ENCODE measurements at places on chromosomes 6 and 20.
A peak's percentile ranks its signal among the peaks of the same experiment; 100 is the strongest.

GRCh38 chr20:4490606-4491280, 231.0 kb upstream of the PRND start:
- DNase-seq, result no peak

- DNase-seq, result no peak
Measured at GRCh38 chr6:34858681-34859080, 29.2 kb downstream of the TAF11 start.

- peak; percentile 28 for DNase-seq
Measured at GRCh38 chr6:33696548-33697518, 14.7 kb downstream of the UQCC2 start.

DNA sequence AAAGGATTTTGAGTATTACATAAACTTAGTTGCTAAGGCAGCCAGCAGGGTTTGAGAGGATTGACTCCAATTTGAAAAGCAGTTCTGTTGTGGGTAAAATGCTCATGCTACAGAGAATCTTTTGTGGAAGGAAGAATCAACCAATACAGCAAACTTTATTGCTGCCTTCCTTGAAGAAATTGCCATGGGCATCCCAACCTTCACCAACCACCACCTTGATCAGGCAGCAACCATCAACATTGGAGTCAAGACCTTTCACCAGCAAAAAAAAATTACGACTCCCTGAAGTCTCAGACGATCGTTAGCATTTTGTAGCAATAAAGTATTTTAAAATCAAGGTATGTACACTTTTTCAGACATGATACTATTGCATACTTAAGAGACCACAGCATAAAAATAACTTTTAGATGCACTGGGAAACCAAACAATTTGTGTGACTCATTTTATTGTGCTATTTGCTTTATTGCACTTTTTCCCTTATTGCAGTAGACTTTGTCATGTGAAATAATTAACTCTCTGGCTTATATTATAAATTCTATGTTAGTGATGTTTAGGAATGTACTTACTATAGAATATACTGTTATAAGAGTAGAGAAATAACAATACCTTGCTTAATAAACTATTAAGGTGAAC, 390.8 kb downstream of the CDKAL1 start:
- DNase-seq, result no peak

- DNase-seq, result no peak
Measured at GRCh38 chr20:32370897-32371296, 12.8 kb downstream of the ASXL1 start.

GRCh38 chr20:48621376-48622078, 206.3 kb downstream of the PREX1 start:
- DNase-seq, result no peak

GRCh38 chr6:38493931-38494547, 145.7 kb downstream of the BTBD9 start:
- peak; percentile 81 for DNase-seq

DNA sequence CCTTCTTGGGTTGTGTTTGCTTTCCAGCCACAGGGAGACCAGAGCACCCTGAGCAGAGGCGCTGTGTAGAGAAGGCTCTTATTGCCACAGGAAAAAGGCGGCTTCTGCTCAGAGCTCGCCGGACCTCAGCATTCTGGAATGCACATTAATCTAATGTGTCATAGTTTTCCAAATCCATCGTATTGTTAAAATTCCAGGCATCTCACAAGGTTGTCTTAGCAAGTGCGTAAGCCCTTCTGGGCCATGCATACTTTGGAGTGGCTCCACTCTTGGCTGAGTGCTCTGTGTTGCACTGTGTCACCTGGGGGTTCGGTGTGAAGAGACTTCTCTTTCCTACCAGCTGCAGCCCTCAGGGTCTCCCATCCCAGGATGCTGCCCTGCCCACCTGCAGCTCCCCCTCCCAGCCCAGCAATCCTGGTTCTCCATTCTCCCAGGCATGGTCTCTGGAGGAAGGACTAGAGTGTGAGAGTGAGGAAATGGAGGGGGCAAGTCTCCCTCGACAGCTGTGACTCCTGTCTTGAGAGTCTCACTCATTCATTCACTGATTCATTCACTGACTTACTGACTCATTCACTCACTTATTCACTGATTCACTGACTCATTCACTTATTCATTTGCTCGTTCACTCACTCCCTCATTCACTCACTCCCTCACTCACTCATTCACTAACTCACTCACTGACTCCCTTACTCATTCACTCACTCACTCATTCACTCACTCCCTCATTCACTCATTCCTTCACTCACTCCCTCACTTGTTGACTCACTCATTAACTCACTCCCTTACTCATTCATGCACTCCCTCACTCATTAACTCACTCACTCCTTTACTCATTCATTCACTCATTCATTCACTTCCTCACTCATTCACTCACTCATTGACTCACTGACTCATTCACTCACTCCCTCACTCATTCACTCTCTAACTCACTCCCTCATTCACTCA, 83.7 kb upstream of the MPC1 start:
- DNase-seq, result no peak

DNA sequence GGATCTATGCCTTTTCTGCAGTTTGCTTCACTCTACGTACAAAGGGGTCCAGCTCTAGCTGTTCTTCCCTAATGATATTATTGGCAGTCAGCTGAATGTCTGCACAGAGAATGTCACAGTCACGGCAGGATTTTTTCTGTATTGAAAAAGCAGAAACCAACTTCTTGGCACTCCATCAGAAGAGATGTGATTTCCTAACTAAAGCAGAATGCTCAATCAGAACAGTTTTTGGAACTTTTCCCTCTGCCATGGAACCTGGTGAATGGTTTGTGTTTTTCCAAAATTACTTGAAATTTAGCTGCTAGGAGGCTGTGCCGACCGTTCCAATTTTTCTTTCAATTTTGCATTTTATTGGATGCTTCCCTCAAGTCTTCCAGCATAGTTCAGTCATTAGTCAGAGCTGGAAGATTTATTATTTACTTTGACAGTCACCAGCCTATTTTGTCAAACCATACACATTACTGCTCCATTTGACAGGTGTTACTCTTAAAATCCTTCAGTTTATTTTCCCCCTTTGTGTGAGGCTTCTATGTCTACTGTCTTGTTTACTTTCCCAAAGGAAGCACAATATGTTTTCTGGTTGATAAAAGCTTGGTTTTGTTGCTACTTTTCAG, 259.6 kb upstream of the EPHA7 start:
- no peak for DNase-seq

DNA sequence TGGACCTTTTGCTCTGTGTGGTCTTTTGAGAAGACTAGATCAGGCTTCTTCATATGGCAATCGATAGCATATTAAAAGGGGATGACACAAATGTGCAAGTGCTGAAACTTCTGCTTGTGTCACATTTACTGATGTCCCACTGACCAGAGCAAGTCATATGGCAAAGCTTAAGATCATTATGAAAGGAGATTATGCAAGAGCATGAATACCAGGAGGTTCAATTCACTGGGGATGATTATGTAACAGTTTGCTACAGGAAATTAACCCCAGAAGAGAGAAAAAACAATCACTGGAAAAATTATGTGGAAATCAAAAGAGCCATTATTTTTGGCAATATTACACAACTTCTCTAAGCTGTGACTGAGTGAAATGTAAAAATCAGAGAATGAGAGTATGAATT, 13.7 kb upstream of the PRDM13 start:
- DNase-seq, result no peak

GRCh38 chr6:89662659-89663223, 24.2 kb upstream of the LYRM2 start:
- no peak for DNase-seq

GRCh38 chr6:158653577-158654354, 3.9 kb downstream of the SYTL3 start:
- DNase-seq, result peak; percentile 84

DNA sequence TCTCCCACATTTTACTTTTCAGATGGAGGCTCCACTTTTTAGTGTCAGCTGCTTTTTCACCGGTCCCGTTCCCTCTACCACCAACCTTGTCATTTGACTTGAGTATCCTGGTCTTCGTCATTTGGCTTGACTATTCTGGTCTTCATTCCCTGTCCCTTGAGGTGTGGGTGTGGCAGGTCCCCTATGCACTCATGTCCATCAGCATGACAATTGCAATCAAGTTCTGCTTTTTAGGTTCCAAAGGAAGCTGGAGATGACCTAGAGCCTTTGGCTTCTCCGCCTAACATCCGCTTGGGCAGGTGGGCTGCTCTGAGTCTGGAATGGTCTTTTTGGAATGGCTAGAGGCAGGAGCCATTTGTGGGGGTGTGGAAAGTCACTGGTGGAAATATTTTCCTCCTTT, 99.8 kb upstream of the MLN start:
- DNase-seq, result no peak

GRCh38 chr6:47836639-47837038, 54.8 kb downstream of the OPN5 start:
- DNase-seq, result no peak

- no peak for DNase-seq
Measured at GRCh38 chr20:37319151-37319671, 26.7 kb upstream of the SRC start.

DNA sequence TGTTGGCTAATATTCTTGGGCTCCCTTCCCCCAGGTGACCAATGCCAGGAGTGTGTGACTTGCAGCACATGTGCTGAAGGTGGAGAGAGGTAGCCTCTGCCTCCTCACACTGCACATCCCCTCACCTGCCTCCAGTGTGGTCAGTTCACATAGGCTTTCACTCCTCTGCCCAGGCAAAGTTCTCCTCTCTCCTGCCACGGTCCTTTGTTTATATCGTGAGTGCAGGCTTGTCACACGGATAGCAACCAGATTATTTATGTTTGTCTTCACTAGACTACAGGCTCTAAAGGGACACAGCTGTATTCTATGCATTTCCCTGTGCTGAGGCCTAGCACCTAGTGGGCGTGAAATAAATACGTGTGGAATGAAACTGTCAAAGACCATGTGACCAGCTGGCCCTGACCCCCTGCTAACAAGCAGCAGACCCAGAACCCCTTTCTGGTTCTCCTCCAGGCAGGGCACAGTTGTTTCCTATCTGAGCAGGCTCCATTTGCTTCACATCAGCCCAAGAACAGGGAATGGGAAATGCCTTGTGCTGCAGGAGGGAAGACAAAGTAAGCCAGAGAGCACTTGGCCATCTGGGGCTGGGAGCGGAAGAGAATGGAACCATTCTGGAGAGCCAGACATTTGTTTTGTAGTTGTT, 42.3 kb downstream of the UNC5CL start:
- no peak for DNase-seq

GRCh38 chr6:24149296-24149695, 23.3 kb downstream of the NRSN1 start:
- no peak for DNase-seq

DNA sequence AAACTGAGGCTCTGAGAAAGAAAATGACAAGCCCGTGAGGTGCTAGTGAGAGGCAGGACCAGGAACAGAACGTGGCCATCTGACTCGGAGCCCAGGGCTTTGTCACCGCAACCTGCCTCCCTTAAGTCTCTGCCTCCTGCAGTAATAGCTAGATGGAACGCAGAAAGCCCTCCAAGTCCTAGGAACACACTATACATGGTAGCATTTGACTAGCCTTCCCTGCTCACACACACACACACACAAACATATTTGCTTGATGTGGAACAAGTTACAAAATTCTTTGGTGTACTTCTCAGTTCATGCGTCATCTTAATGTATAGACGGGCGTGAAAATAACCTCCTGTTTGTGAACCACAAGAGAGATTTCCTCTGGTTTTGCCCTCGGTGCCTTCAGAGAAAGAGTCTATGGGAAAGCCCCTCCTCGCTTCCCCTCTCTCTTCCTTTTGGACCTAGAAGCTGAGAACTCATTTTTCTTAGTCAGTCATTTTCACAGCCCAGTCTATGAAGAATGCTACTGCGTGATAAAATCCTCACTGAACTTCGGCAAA, 38.8 kb downstream of the C6orf52 start:
- DNase-seq, result no peak

DNA sequence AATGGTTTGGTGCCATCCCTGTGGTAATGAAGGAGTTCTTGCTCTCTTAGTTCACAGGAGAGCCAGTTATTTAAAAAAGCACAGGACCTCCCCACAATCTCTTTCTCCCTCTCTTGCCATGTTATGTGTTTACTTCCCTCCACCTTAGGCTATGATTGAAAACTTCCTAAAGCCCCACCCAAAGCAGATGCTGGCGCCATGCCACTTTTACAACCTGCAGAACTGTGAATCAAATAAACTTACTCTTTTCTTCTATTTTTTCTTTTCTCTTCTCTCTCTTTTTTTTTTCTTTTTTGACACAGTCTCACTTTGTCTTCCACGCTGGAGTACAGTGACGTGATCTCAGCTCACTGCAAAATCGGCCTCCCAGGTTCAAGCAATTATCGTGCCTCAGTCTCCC, 508.4 kb upstream of the EPHA7 start:
- no peak for DNase-seq

DNA sequence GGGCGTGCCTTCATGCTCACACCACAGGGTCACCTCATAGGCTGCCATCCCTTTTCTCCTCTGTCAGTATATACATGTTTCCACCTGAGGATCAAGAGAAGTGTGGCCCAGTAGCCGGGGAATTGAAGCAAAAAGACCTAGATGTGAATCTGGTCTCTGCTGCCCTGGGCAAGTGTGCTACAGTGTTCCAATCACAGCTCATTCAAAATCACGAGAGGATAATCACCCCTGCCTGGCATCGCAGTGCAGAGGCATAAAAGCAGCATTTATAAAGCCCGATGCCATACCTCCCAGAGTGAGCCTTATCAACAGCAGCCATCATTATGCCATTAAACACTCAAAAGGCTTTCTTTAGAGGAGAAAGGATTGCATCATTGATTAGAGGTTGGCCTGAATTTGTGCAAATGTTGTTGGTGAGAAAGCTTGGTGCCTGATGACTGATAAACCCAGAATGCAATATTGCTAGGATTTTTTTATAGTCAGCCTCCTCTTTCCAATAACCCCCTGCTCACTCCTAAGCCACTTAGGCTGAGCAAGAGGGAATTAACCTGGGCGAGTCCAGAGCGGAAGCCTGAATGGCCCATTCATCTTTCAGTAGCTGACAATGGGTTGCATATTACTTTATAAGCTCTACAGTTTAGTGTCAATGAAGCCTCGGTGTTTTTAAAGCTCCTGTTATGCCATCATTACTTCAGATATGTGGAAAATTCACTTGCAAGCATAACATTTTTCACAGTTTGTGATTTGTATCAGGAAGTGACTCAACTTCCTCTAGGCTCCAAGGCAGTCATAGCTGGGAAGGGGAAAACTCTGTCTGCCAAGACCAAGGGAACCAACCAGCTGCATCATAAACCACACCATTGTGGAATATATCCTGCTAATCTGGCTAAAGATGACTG, 92.5 kb upstream of the NXT1 start:
- no peak for DNase-seq

- DNase-seq, result peak; percentile 6
Measured at GRCh38 chr6:89239338-89239737, 22.2 kb upstream of the GABRR1 start.

DNA sequence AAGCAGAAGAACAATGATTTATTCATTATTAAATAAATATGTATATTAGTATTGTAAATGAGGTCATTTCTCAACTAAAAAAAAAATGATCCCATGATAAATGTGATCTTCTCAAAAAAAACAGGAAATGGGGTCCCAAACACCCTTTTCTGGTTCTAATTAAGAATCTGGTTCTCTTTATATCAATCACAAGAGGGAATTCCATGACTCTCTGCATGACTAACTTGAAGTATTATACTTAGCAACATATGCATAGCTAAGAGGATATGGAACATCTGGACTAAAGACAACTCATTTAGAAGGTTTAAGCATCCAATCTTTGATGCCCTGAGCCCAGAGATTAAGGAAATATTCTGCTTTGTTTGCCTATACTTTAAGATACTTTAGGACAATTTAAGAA, 89.7 kb upstream of the EMILIN3 start:
- DNase-seq, result no peak

Data from activated CD4-positive, alpha-beta T cell treated with anti-CD3 and anti-CD28 coated beads, Interleukin-2, amount 50 U/mL, for 1 hour (primary cell).